ENCODE measurements at places on chromosomes 12 and 14. TPM values are rescaled to one million over a fixed set of nuclear protein-coding genes. Genes with fewer than 3 reads are reported as not detected.

The STAB2 gene
- 0.21 TPM for total RNA-seq

The MGP gene
- total RNA-seq: 7,115 TPM

The PFDN5 gene
- 452 TPM for total RNA-seq

The C14orf132 gene
- total RNA-seq: 39.1 TPM

The TMCC3 gene
- 15.5 TPM for total RNA-seq

GRCh38 chr12:27828196-27828595 lies 48.2 kb upstream of the MANSC4 start:
- no peak for DNase-seq
- H3K4me3 ChIP-seq: no peak overlapping the region
- H3K27me3 ChIP-seq: no peaks in the 10 kb centered on the region
- no peaks in the 10 kb centered on the region for H3K36me3 ChIP-seq

GRCh38 chr12:22722081-22722480 lies 97.1 kb downstream of the ETNK1 start:
- DNase-seq: no peak
- H3K36me3 ChIP-seq: no peaks in the 10 kb centered on the region
- no peaks in the 10 kb centered on the region for H3K27me3 ChIP-seq
- peak overlapping the region; percentile 38 for H3K27ac ChIP-seq
- peaks cover 2% of the 10 kb centered on the region for H3K4me1 ChIP-seq

GRCh38 chr14:103896578-103896977 lies 31.7 kb upstream of the TDRD9 start:
- H3K27me3 ChIP-seq: no peaks in the 10 kb centered on the region
- H3K36me3 ChIP-seq: no peaks in the 10 kb centered on the region
- no peak for DNase-seq
- H3K27ac ChIP-seq: no peak overlapping the region
- H3K4me3 ChIP-seq: no peak overlapping the region

DNA sequence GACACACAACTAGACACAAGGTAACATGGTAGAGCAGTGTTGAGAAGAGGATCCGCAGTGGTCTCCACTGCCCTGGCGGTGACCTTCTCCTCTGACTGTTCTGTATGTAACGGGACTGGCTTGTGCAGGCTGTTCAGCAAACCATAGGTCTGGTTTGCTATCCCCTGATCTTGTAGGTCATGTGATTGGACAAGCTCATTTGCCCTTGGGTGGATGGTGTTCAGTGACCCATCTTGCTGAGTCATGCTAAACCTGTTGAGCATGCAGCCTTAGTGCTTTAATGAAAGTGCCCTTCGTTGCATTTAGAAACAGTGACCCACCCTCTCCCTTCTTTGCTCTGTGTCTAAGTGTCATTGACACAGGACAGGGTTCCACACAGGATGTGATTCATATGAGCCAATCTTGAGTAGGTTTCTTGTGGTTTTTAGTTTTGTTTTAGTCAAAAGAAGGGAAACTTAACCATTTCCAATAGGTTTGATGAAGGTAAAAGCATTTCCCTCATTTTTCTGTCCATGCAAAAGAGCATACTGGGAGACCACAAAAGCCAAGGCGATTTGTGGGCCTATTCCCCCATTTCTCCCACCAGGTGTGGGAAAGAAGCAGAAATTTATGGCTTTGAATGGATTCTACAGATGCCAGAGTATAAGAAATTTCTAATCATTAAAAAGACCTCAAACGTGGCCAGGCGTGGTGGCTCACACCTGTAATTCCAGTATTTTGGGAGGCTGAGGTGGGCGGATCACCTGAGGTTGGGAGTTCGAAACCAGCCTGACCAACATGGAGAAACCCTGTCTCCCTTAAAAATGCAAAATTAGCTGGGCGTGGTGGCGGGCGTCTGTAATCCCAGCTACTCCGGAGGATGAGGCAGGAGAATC lies 32.6 kb upstream of the HIF1A start:
- H3K27me3 ChIP-seq: no peaks in the 10 kb centered on the region
- peaks cover 5% of the 10 kb centered on the region for H3K4me1 ChIP-seq
- H3K27ac ChIP-seq: no peak overlapping the region

DNA sequence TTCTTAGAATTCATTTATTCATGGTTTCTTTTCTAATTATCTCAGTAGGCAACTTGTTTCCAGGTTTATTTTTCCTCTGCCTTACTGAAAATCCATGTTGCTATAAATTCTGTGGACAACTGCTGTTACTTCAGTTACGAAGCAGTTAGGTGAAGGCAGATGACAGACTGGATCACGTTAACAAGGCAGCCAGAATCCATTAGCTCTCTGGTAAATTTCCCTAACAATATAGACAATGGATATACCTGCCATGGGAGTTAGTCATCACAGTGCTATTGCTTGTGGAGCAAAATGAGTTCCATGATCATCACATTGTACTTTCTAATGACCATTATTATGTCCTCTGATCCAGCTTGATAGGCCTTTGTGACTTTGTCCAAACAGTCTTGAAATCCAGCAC lies 291.5 kb downstream of the NELL2 start:
- H3K4me1 ChIP-seq: no peaks in the 10 kb centered on the region
- no peak overlapping the region for H3K27ac ChIP-seq
- no peaks in the 10 kb centered on the region for H3K36me3 ChIP-seq
- no peak overlapping the region for H3K4me3 ChIP-seq
- H3K27me3 ChIP-seq: no peaks in the 10 kb centered on the region

DNA sequence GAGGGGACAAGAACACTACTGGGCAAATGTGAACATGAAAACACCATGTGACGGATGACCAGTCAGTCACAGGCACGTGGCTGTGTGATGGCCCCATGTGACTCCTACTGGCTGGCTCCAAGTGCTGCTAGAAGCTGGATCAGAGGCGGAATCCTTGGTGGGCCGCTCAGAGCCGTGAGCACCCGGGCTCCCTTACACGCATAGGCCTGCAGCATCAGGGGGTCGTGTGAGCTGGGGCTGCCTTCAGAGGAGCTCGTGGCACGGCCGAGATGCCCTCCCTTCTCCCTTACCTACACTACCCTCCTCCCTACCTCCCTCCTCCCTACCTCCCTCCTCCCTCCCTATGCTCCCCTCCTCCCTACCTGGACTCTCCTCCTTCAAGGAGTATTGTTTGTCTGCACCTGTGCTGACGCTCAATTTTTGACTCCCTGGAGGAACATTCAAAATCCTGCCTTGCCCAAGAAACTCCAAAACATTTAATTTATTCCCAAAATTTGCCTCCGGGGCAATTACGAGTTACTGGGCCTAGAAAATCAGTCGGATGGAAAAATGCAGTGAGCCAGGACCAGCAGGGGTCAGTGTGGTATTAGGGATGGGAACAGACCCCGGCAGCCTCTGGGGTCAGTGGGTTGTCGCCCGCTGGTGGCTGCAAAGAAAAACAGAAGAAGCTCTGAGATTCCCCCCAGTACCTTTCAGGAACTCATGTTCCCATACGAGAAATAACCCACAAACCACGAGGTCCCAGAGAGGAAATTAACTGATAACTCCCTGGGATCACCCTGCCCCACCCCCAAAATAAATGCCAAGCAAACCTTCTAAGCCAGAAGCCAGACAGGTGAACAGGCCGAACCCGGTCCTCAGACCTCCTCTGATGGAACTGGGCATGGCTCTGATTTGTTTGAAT lies 61.3 kb downstream of the C14orf132 start:
- no peak overlapping the region for H3K4me3 ChIP-seq
- H3K4me1 ChIP-seq: no peaks in the 10 kb centered on the region
- no peaks in the 10 kb centered on the region for H3K36me3 ChIP-seq
- no peaks in the 10 kb centered on the region for H3K27me3 ChIP-seq
- H3K27ac ChIP-seq: no peak overlapping the region

- H3K4me3 ChIP-seq: no peak overlapping the region
- H3K4me1 ChIP-seq: no peaks in the 10 kb centered on the region
- no peaks in the 10 kb centered on the region for H3K27me3 ChIP-seq
- no peaks in the 10 kb centered on the region for H3K36me3 ChIP-seq
- H3K27ac ChIP-seq: no peak overlapping the region
- no peak for DNase-seq
Measured at GRCh38 chr12:98213556-98213955, 301.8 kb upstream of the TMPO start.

DNA sequence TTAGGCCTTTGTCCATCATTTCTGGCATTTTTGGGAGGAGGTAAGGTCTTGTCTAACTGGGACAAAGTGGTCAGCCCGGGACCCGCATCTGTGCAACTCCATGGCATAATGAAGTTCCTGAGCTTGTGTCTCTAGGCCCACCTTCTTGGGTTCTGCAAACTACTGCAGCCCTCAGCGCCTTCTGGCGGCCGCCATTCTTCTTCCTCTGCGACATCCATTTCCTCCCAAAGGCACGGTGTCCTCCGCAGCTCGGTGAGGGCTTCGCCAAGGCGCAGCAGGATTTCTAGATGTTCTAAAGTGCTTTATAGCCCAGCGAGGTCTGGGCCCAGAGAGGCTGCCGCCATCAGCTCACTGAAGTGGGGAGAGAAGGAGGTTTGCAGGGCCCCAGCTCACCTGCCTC lies 134.4 kb upstream of the OR4E1 start:
- no peaks in the 10 kb centered on the region for H3K4me1 ChIP-seq
- DNase-seq: no peak
- no peak overlapping the region for H3K27ac ChIP-seq
- H3K36me3 ChIP-seq: no peaks in the 10 kb centered on the region
- no peak overlapping the region for H3K4me3 ChIP-seq
- H3K27me3 ChIP-seq: no peaks in the 10 kb centered on the region

DNA sequence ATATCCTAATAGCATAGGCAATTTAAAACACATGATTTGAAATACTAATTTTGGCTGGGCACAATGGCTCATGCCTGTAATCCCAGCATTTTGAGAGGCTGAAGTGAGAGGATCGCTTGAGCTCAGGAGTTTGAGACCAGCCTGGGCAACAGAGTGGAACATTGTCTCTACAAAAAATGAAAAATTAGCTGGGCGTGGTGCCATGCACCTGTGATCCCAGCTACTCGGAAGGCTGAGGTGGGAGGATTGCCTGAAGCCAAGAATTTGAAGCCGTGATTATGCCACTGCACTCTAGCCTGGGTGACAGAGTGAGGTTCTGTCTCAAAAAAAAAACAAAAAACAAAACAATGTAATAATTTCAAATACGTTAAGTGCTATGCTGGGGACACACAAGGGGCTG lies 83.3 kb downstream of the SSPN start:
- no peak for DNase-seq
- H3K36me3 ChIP-seq: no peaks in the 10 kb centered on the region
- no peaks in the 10 kb centered on the region for H3K4me1 ChIP-seq
- H3K27me3 ChIP-seq: no peaks in the 10 kb centered on the region

DNA sequence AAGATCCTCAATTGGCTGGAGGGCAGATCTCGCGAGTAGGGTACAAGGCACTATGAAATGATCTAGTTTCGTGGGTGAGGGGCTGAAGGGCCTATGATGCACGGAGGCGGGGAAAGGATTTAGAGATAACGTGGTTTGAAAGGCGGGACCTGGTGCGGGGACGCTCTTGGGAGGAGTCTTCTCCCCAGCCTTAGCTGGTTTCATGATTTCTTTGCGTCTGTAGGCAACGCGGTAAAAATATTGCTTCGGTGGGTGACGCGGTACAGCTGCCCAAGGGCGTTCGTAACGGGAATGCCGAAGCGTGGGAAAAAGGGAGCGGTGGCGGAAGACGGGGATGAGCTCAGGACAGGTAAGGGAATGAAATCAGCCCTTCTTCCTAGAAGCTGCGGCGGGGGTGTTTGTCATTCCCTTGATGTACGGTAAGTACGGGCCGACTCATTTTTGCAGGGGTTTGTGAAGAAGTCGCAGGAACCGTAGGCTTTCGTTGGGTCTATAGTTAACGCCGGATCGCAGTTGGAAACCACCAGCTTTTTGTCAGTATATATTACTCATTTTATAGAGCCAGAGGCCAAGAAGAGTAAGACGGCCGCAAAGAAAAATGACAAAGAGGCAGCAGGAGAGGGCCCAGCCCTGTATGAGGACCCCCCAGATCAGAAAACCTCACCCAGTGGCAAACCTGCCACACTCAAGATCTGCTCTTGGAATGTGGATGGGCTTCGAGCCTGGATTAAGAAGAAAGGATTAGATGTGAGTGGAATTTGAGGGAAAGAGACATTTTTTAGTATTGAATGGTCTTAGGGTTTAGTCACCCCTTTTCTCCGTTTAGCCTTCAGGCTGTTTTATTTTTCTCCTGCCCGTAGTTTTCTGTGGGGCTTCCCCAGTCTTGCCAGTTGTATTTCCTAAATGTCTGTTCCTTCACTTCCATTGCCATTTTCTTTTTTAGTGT lies 602 bp downstream of the APEX1 start:
- H3K27ac ChIP-seq: no peak overlapping the region
- H3K4me3 ChIP-seq: peak overlapping the region; percentile 59
- no peaks in the 10 kb centered on the region for H3K27me3 ChIP-seq

DNA sequence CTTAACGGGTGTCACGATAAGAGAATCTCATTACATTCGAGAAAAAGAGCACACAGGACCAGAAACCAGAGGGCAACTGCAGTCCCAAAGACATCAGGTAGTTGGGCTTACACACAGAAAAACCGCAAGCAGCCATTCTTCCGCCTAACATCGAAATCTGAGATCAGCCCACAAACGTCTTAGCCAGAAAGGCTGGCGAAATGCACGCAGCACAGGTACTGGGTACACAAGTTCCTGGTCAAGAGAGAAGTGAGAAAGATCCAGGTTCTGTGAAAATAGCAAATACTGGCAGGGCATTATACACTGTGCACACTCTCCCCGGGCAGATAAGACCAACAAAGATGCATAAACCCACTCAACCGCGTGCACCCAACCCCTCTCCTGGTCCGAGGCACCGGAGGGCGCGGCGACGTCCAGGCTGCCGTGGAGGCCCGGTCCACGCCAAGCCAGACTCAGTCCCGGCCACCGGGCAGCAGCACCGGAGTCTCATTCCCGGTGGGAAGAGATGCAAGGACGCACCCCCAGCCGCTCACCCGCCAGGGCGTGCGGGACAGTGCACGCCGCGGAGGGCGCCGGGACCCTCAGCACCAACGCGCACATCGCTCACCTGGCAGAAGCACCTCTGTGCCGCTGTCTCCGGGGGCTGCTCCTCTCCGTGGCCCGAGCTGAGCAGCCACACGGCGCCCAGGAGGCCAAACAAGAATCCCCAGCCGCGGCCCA lies 437 bp downstream of the ERO1A start:
- peak overlapping the region; percentile 67 for H3K4me3 ChIP-seq
- no peak for DNase-seq
- H3K27me3 ChIP-seq: no peaks in the 10 kb centered on the region
- peaks cover 5% of the 10 kb centered on the region for H3K4me1 ChIP-seq
- H3K36me3 ChIP-seq: no peaks in the 10 kb centered on the region

DNA sequence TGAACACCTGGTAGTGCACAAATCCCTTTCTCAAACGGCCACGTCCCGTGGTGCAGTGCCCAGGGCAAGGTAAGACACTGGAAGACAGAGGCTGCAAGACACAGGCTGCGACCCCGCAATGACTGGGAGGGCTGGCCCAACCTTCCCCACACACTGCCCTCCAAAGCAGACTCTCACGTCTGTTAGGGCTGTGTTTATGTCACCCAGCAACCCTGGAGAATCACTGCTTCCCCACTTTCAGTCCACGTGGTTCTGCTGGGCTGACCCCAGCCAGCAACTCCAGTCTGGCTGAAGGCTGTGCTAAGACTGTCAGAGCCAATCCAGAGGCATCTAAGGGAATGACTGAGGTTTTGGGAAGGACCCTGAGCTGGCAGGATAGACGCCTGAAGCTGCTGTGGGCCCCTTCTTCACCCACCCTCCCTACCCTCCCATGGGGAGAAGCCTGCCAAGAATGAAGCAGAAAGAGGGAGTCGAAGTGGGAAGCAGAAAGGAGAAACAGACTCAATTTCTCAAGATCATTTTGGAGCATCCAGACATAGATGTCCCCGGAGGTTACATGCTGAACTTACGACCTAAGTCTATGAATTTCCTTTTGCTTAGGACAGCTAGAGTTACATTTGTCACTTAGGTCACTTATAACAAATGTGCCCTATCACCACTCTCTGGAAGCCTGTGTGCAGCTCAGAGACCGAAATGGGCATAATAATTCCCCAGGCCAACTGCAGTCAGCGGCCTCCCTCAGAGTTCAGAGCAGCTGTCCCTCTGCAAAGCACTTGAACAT lies 11.7 kb downstream of the KDM2B start:
- no peaks in the 10 kb centered on the region for H3K27me3 ChIP-seq
- no peaks in the 10 kb centered on the region for H3K4me1 ChIP-seq
- DNase-seq: peak; percentile 79
- no peak overlapping the region for H3K27ac ChIP-seq
- no peak overlapping the region for H3K4me3 ChIP-seq
- no peaks in the 10 kb centered on the region for H3K36me3 ChIP-seq

Data from aorta (tissue), 5 donors.